Omental fat pad (tissue), 4 donors: ENCODE measurements at places on chromosomes 16 and 17. TPM values are rescaled to one million over a fixed set of nuclear protein-coding genes. Genes with fewer than 3 reads are reported as not detected.
A peak's percentile ranks its signal among the peaks of the same experiment; 100 is the strongest.

DNA sequence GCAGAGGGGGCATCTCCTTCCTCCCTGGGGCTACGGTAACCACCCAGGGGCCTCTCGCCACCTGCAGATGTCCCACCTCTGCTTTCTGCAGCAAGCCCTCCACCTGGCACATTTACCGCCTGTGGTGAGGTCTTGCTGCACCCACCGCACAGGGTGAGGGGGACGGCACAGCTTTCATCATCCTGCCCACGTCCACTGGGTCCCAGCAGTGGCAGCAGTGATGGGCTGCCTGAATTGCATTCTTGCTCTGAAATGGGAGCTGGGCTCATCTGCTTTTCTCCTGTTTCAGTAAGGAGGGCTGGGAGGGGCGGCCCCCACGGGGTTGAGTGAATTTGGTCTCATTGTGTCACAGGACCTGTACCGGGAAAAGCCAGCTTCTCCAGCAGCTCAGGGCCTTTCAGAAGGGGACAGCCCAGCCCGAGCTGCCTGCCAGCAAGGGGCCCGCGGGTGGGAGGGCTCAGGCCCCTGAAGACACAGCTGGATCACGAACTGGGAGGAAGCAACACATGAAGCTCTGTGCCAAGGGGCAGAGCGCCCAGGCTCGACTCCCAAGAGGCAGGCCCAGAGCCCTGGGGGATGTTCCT lies 12.7 kb downstream of the DNAAF8 start:
- DNase-seq: no peak

DNA sequence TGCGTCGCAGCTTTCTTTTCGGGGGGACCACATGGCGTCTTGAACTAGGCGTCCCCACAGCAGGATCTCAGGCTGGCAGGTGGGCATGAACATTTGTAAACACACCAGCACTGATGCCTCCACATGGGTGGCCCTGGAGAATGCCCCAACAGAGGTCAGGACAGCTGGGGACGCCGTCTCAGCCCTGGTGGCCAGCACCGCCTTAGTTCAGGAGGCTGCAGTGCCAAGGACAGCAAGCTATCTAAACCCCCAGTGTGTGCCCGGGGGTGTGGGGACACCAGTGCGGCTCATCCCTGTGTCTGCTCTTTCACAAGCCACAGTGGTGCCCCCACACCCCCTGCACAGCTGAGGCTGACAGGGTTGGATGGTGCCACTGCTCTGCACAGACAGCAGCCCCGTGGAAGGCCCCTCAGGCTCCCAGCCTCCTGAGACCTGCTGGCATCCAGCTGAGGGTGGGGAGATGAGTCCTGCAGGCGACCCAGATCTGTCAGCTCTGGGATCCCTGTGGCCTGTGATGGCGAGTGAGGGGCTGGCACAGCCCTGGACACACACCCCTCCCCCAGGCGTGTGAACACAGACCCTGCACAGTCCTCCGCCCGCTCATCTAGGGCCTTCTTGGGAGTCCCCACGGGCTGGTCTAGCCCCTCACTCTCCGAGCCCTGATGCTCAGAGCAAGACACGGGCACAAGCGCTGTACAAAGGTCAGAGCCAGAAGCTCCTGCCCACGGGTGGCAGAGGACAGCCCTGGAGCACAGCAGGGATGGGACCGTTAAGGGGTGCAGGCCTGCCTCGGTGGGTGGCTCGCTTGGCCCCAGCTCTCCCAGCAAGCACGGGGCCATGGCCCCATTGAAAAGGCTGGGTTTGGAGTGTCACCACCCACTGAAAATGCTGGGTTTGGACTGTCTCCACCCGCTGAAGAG lies 10.7 kb downstream of the FSCN2 start:
- no peak for DNase-seq

- no peak for DNase-seq
These were observed 2.0 kb downstream of the DDX5 start for GRCh38 chr17:64503821-64504768.

DNA sequence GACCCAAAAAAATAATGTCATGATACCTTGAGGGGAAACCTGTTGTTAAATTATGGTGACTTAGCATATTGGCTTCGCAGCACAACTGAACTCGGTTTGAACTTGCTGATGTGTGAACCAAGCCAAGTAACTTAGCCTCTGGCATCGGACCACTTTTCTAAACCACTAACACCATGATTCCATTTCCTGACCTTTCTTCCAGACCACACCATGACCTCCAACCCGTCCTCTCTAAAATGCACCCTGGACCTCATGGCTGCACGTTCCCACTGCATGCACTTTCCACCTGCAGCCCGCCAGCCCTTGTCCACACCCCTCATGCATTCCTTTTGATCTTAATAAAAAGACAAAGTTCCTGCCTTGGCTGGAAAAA lies 29.3 kb downstream of the DYNLRB2 start:
- no peak for DNase-seq

GRCh38 chr16:27313422-27314160 lies at the start of gene IL4R:
Gene IL4R (plus strand): TSS chr16:27313974. CDS start chr16:27340204, 26,230 bp downstream.
- peak; percentile 64 for DNase-seq

DNA sequence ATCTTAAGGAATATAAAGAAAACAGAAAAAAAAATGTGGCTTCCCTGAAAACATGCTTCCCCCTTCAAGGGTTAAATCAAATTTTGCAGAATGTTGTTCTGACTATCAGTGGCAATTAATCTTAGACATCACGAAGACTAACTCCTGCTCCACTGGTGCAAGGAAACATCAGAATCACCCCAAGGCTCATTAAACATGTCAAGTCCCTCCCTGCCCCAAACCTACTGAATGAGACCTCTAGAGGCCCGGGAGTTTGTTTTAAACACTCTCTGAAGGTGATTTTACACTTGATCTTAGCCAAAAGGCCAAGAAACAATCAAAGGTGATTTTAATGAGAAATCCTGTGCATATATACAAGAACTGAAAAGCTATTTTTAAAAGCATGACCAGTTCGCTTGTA lies 18.3 kb downstream of the PSME3IP1 start:
- DNase-seq: no peak

GRCh38 chr16:11630046-11630767 lies 38.0 kb upstream of the SNN start:
- no peak for DNase-seq

GRCh38 chr16:63618896-63619485 lies 1502.9 kb downstream of the CDH11 start:
- no peak for DNase-seq

GRCh38 chr16:60166111-60166510 lies 1432.0 kb upstream of the GOT2 start:
- DNase-seq: no peak

- DNase-seq: no peak
These were observed 7.2 kb upstream of the PLXDC1 start for GRCh38 chr17:39158623-39159022.

DNA sequence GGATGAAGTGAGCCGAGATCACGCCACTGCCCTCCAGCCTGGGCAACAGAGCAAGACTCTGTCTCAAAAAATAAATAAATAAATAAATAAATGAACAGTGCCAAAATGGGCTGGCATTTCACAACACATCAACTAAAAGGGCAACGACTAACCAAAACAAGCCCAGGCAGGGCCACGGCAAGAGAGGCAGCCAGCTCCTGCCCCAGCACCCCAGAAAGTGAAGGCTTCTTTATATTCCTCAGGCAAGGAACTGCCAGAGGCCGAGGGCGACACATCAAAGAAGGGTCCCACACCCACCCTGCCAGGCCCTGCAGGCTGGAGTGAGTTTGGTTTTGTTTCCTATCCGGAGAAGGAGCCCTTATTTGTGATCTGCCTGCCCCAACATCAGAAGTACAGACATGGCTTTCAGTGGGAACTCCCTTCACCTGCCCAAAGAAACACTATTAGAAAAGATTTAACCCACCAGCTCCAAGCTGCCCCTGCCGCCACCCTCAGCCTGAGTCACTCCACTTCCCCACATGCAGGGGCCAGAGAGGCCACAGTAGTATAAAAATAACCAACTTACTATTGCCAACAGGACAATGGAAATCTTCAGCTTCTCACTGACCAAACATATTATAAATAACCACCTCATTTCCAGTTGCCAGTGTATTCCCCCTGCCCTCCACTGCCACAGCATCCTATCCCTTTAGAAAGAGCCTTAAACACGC lies 8.0 kb downstream of the FBXO31 start:
- no peak for DNase-seq

DNA sequence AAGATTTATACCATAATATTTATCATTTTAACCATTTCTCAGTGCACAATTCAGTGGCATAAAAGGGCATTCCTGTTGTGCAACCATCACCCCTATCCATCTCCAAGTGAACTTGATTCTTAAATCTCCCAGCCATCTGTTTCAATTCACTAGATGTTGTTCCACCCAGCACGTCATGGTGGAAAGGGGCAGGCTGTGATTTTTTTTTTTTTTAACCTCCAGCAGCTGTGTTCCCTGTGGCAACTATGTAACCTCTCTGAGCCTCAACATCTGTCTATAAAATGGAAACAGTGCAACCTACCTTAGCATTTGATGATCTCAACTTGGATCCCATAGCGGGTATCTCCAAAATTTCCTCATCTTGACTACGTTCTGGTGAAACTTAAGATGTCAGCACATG lies 604.5 kb downstream of the WWOX start:
- no peak for DNase-seq

GRCh38 chr16:58276346-58276951 lies 18.4 kb downstream of the PRSS54 start:
- DNase-seq: no peak

DNA sequence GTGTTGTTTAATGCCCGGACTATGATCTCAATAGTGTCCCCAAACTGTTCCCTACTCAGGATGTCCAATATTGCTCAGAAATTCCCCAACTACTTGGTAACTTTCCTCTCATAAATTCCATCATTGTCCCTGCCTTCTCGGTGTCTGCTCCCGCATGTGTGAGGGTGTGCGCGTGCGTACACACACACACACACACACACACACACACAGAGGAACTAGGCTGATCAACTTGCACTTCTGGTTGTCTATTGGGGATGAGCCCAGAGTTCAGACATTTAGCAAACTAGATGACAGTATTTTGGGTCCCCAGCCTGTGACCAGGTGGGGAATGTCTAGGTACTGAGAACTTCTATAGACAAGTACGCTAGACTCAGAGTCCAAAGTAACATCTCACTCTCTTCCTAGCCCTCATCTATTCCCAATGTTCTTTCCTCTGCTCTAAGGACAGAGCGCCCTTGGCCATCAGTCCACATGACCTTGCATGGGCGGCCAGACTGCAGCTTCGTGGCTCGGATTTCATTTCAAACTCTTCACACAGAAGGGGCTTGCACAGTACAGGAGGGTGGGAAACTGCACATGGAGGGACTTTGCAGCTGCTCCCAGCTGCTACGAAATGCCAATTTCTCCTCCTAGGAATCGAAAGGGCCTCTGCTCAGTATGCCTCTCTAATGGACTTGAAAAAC lies 5.3 kb downstream of the HS3ST3A1 start:
- no peak for DNase-seq

DNA sequence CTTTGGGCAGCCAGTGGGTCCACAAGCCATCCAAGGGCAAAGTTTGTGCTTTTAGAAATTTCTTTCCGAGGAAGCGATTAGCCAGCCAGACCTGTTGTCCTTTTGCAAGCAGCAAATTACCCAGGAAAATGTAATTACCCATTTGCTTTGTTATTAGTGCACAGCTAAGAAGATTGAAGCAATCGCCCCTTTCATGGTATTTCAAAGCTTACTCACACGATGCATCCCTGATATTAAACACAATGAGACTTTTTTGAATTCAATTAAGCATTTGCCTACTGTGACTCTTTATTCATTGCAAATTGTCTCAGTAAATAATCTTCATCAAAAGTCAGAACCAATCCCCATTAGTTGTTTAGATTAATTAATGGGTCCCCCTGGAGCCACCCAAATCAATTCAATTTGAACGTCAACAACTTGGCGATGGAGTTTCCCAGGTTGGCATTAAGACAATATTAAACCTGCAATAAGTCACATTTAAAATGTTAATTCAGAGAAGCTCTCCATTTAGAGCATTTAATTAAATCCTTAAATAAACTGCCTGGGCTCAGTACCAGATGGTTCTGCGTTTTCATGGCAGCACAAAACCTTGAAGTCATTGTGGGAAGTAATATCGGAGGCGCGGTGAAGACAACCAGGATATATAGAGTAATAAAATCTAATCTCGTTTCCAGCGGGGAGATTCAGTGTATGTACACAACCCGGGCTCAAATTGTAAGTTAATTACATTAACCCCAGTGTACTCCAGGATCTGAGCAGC lies 366.2 kb upstream of the TNRC6C start:
- no peak for DNase-seq

DNA sequence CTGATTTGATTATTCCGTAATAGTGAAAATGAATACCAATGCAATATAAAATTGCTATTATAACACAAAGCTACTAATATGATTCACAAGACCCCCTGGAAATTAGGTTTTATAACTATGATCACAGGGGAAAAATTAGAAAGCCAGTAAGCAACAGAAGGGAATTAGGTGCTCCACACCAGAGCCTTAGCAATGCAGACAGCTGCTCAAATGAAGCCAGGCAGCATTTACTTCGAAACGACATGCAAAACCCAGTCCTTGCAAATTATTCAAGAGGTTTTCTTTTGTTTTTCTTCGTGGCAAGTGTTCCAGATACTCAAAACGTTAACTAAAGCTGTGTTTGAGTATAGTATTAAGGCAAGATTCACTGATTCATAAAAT lies 47.9 kb downstream of the TOX3 start:
- DNase-seq: no peak

DNA sequence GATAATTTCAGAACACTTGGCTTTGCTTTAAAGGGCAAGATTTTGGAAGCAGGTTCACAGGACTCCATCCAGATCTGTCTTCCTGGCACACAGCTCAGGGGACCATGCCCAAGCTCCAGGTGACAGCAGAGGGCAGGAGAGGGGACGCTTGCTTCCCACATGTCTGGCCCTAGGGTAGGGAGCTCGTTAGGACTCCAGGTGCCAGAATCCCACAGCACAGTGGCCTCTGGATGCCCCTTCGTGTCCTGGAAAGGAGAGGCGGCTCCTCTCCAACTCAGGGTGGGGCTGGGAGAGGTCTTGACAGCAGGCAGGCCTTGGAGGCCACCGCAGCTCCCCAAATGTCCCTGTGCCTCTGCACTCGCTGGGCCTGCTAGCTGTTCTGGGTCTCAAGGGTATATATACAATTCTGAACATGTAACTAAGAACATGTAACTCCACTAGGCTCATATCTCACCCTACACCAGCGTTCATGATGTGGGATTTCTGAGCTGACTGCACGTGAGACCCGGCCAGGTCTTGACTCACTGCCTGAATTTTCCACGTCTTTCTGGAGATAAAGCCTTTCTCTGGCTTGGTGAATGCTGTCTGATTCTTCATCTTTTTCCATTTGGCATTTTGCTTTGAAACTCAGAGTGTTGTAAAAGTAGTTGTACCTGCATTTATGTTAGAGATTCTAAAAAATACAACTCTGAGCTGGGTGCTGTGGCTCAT lies 52.8 kb downstream of the MARCHF10 start:
- no peak for DNase-seq

GRCh38 chr16:84687715-84688114 lies 12.1 kb upstream of the USP10 start:
- DNase-seq: no peak

- DNase-seq: peak; percentile 19
These were observed 4.3 kb downstream of the CANT1 start for GRCh38 chr17:79005063-79005861.

- DNase-seq: no peak
These were observed 10.5 kb upstream of the MYO18A start for GRCh38 chr17:29190592-29191207.

DOC2B gene
- total RNA-seq: 4.9 TPM

DOC2A gene
- total RNA-seq: 2.3 TPM

HOXB4 gene
- total RNA-seq: 2.5 TPM

MAP2K6 gene
- total RNA-seq: 4.5 TPM

ASGR1 gene
- 1.6 TPM for total RNA-seq

ANKFN1 gene
- total RNA-seq: 2.0 TPM

SERPINF2 gene
- total RNA-seq: 6.0 TPM

ELOB gene
- 328 TPM for total RNA-seq
